ENCODE measurements at places on chromosomes 1 and 21.
A peak's percentile ranks its signal among the peaks of the same experiment; 100 is the strongest.

DNA sequence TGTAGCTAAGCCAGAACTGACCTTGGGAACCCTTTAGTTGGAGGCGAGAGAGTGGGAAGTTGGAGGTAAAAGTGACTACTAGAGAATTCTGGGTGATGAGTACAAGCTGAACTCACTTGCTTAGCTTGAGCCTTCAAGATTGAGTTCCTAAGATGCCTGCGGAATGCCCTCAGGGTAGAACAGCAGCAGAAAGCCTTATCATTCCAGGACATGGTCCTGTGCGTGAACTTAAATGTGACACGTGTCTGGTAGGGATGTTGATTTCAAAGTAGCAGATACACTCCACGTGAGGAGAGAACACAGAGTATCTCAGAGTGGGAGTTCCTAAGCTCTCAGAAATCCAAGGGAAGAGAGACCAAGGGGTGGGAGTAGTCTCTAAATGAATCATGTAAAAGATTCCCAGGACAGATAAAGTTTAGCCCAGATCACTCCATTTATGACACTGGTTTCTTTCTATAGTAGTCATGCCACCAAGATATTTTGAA, 60.1 kb downstream of the KCNK1 start:
- no peak for DNase-seq

DNA sequence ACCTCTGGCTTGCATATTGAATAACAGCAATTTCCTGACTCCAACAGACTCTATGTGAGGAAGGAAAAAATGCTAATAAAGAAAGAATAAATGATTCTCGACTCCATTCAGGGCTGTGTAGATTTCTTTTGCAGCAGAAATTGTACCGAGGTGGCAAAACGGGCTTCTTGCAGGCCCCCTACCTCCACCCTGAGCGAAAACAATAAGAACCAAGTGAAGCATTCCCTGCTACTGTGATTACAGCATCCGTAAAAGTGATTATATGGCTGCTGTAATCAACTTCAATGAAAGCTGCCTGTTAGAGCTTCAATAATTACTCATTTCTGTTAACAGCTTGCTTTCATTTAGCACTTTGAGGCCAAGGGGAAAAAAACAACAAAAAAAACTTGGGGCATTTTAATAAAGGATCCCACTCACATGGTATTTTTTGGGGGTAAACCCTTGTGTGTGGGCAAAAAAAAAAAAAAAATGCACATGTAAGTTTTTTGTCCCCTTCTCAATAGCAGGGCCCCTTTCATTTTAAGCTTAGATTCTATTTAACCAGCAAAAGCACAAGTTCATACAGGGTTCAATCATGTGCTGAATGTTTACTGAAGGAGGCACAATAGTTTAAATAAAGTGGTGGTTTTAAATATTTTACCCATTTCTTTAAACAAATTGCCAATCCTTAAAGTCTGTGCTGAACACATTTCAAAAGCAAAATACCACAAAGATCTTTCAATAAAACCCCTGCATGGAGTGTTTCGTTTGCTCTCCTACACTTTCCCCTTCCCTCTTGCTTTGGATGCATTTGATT, 271.6 kb downstream of the LMO4 start:
- DNase-seq: no peak

DNA sequence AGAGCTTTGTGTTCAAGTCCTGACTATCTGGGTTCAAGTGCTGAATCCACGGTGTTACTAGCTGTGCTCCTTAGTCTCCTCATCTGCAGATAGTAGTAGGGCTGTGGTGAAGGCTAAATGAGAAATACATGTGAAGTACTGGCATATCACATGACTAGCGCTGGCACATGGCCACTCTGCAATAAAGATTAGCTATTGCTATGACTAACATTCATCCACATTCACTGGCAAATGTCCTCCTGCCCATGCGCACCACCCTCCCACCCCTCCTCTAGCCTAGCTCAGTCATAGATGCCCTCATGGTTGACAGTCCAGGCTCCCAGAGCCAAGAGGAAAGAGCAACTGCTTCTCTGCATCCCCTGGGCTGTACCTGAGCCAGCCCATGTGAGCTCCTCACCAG, 8.5 kb upstream of the COL8A2 start:
- DNase-seq: no peak

DNA sequence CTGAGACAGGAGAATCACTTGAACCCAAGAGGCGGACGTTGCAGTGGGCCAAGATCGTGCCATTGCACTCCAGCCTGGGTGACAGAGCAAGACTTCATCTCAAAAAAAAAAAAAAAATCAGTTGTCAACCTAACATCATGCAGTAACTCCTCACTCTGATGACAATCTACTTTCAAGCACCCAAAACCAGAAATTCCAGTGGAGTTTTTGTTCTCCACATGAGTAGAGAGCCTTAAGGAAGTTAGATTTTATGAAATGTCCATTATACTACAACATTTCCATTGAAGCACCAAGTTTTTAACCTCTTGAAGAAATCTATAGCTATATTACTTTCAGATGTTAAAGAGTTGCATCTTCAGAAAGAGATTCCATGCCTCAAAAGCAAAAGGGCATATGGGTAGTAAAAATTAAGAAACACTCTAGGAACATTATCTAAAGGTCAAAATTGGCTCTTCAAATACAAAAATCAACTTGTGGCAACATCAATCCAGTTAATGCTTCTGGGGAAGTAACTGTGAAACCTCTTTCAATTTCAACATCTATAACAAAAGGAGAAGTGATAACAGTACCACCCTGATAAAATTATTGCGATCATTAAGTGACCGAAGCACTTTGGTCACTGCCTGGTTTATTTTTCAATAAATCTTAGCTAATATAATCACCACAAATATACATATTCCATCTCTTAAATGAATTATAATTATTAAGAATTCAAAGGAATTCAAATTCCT, 7.7 kb downstream of the LPGAT1 start:
- no peak for DNase-seq

DNA sequence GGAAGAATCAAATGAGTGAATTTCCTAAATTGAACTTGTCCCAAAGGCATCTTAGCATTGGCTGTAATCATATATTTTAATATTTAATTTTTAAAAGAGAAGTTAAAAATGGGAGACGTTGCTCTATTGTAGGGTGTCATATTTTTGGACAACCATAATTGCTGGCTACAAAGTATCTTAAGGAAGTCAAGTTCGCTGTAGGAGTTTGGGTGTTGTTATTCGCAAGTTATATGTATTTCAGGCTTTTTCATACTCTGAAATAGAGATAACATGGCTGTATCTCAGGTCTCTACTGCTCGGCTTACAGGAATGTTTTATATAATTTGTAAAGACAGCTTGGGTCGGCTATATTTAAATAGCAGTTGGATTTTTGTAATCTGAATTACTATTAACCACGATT, 852 bp downstream of the TMEM50A start:
- no peak for DNase-seq

GRCh38 chr1:193767886-193768285, 581.5 kb upstream of the B3GALT2 start:
- DNase-seq: no peak

DNA sequence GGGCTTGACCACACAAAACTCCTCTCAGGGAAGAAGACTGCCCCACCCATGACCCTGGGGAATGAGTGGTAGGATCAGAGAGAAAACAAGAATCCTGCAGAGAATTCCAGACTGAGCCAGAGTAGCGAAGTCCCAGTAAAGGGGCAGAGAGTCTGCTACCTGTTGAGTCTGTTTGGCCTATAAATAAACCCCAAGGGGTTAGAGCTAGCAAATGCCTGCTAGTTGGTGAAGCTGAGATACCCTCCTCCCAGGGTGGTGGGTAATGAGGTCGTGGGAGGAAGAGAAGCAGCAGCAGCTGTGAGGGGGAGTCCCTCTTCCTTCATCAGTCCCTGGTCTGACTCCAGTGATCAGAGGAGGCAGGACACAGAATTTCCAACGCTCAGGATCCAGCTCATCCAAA, 2.5 kb downstream of the TRAF3IP3 start:
- no peak for DNase-seq

- no peak for DNase-seq
These were observed 155.0 kb downstream of the PLXNA2 start for GRCh38 chr1:208089149-208089548.

DNA sequence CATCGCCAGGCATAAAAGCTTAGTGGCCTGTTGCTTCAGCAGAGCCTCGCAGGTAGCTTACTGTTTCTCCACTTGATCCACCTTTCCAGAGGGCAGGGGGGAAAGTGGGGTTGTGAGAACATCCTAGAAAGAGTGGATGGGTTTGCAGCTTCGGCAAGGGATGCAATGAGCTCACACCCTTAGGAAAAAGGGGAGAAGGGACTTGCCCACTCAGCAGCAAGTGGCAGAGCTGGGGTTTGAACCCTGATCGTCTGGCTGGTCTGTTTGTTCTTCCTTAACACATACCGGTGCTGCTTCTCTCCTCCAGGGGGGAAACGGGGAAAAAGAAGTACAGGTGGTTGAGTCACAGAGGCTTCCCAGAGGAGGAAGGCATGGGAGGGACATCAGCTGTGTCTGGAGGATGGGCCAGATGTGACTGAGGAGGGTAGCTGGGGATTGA, 1.0 kb downstream of the TMEM201 start:
- DNase-seq: no peak

DNA sequence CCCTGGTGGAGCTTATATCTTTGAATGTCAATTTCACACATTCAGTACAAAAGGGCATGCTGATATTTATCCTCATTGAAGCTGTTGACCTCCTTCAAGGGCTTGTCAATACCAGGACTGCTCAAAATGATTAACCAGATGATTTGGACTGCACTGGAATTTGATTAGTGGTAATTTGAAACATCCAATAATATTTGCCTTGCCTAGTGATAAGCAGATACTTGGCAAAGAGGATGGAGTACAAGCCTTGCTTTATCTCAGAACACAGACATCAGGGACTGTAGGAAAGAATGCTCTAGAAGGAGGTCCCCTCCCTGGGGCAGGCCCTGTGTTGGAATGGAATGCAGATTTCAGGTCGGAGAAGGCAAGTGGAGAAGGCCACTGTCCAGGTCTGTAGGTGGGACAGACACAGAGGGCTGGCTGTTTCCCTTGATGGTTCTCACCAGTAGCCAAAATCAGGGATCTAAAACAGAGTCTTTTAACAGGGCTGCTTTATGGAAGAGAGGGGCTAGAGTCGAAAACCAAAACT, 64.8 kb upstream of the ZNF648 start:
- no peak for DNase-seq

- DNase-seq: no peak
These were observed 64.7 kb downstream of the SETD4 start for GRCh38 chr21:35995522-35996088.

- peak; percentile 82 for DNase-seq
These were observed 122.3 kb upstream of the ADAR start for GRCh38 chr1:154730259-154730658.

GRCh38 chr1:2569060-2569459, 12.9 kb downstream of the TNFRSF14 start:
- no peak for DNase-seq

- DNase-seq: no peak
These were observed 22.2 kb upstream of the PTPN14 start for GRCh38 chr1:214573386-214574318.

- DNase-seq: no peak
These were observed 36.3 kb downstream of the IGSF5 start for GRCh38 chr21:39781331-39781730.

DNA sequence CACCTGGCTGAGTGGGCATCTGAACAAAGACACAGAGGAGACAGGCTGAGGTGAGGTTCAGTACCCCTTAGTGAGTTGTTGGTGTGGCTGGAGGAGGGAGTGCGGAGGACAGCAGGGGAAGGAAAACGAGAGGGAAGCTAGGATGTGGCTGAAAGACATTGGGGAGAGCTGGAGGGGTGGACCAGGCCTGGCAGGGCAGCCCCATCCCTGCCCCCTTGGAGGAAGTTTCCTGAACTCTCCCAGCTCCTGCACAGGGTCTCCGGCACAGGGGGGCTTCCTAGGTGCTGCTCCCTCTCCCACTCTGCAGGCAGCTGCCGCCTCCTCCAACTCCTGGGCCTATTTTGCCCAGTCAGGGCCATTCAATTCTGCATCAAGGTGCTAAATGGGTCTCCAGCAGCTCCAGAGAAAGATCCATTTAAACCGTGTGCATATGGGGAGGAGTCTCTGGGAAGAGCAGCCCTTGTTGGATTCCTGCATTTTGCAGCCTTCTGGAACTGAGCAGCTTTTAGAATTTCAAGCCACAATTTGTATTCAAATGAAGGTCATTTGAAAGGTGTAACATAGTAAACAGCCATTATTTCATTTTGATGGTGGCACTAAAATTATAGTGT, 193.9 kb downstream of the CAMTA1 start:
- DNase-seq: no peak

GRCh38 chr1:61490924-61491323, 234.0 kb downstream of the TM2D1 start:
- DNase-seq: no peak

- no peak for DNase-seq
These were observed 233.1 kb downstream of the RERE start for GRCh38 chr1:8584316-8584715.

DNA sequence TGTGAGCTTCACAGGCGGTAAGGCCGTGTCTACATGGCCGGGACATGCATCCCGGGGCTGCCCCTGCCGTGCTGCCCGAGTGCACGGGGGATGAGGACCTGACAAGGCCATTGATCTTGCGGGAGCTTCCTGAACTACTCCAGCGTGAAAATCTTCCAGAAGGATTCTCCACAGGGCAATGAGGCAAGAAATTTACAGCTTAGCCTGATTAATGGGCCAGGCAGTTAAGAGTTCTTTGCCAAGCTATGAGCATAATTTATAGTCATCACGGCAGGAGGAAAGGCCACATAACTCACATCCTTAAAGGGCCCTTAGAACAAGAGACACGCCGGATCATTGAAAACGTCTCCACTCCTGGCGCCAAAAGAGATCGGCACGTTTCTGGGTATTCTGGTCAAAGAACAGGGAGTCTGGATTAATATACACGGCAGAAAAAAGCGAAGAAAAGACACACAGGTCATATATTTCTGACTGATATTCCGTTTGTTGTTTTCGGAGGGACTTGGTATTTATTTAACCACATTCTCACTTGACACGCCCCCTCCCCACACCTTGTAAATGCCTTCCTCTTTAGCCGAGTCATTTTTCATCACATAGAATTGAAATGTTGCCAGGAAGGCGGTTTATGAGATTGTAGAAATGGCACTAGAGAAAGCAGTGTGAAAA, 180.5 kb downstream of the DYRK1A start:
- DNase-seq: no peak

GRCh38 chr1:151981178-151981525, 12.5 kb downstream of the S100A10 start:
- DNase-seq: no peak

- DNase-seq: no peak
These were observed 20.4 kb upstream of the ANGPTL7 start for GRCh38 chr1:11168731-11169130.

GRCh38 chr1:9990944-9991343, 6.1 kb upstream of the RBP7 start:
- DNase-seq: no peak

- peak; percentile 68 for DNase-seq
These were observed 791 bp upstream of the STUM start for GRCh38 chr1:226547754-226548191.

DNA sequence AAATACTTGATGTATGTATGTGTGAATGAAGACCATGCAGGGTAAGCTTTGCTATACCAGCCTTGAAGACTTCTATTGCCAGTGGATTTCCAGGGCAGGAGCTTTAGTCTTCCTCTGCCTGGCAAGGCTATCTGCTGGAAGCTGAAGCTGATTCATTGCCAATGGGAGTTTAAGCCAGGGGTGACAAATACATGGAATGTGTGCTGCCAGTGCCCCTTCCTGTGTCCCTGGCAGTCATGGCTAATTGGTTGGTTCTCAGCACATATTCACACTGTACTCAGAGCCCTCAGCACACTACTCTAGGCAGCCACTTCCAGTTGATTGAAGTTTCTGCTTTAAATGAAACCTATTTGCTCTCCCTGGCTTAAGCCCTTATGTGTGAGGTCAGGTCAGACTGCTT, 1.5 kb downstream of the ZSCAN20 start:
- no peak for DNase-seq

GRCh38 chr1:43293176-43293575, 7.6 kb upstream of the TIE1 start:
- DNase-seq: no peak
